ENCODE measurements at places on chromosomes 6 and 20.

DNA sequence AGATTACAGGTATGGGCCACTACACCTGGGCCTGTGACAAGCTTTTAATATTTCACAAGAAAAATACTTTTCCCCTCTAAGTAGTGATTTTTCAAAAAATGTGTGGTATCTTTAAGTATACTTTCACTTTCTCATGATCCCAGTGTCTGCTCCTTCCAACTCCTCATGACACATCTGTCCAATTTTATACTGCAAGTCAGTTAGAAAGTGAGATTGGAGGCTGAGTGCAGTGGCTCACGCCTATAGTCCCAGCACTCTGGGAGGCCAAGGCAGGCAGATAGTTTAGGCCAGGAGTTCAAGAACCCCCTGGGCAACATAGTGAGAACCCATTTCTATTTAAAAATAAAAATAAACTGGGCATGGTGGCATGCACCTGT, 20.2 kb downstream of the PIM1 start:
- no peak for DNase-seq

DNA sequence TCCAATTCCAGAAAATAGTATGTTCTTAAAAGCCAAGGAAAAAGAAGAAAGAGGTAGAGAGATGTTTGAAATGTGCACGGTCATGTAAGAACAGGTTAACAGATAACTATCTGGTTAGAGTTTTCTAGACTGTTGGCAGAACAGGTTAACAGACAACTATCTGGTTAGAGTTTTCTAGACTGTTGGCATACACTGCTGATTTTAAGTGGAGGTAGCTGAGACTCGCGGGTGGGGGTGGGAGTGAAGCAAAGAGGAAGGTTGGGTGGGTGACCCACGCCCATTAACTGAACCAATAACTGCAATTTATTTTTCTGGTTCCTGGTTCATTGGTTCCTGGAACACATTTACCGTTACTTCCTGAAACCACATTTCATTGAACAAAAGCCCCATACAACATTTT, 157.5 kb downstream of the ELOVL4 start:
- DNase-seq: no peak

- DNase-seq: peak; percentile 94
Measured at GRCh38 chr20:44495257-44495656, 19.6 kb downstream of the TTPAL start.

DNA sequence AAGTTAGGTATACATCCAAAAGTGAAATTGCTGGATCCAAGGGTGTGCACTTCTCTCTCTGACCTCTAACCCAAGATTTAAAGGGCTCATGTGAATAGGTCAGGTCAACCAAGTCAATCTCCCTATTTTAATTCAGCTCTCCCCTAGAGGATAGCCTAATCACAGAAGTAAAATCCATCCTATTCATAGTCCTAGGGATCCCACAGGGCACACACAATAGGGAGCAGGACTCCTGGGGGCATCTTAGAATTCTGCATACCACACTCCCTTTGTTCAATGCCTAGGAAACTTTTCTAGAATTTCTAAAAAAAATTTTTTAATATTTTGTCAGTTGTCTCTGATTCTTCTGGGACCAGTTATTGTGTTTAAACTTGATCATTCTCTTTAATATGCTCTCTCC, 35.1 kb downstream of the CST9L start:
- DNase-seq: no peak

- no peak for DNase-seq
Measured at GRCh38 chr6:76942203-76942966, 520.9 kb downstream of the HTR1B start.

DNA sequence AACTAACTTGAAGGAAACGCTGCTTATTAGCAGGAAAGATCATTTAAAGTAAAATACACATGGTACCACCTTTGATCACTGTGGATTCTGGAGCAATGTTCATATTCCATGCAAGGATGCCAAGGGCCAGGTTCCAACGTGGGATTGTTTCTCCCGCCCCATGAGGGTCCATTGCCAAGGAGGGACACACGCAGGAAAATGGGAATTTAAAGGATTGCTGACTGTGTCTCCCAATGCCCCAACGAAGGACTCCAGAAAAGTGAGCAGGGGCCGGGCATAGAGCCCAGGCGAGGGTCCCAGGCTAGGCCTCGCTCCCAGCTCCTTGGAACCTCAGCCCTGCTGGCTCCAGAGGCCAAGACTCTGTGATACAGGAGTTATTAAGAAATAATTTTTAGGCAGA, 111.2 kb downstream of the DACT2 start:
- DNase-seq: no peak

GRCh38 chr6:110930781-110931180, 27.7 kb upstream of the GTF3C6 start:
- DNase-seq: no peak

DNA sequence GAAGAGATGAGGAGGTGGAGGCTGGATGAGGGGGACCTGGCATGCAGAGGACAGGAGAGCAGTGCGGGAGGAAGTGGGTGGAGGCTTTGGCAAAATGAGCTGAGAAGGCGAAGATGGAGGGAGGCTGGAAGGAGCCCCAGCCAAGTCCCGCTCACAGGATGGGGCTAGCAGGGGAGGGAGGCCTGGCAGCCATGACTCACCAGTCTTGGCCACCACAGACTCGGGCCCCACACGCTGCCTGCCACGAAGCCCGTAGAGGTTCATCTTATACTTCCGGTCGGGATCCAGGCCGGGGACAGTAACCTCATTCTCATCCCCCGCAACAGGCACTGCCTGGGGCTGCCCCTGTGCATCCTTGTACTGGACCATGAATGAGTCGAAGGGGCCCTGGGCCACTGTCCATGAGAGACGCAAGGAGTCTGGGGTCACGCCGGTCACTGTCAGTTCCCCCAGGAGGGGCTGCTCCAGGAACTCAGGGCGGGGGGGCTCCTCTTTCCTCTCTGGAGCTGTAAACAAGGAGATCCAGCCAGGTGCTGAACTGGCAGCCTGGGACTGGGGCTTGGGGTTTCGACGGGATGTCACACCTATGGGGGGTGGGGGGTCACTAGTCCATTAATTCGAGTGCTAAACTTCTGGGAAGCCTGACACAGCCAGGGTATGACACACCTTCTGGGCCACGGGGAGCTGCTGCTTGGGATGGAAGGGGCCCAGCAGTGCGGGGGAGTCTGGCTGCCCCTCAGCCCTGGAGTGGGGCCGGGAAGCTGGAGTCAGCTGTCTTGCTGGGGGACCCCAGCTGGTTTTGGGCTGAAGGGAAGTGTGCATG, 27.8 kb downstream of the TNXB start:
- no peak for DNase-seq

- DNase-seq: no peak
Measured at GRCh38 chr20:45341939-45342854, 6.0 kb downstream of the SDC4 start.

DNA sequence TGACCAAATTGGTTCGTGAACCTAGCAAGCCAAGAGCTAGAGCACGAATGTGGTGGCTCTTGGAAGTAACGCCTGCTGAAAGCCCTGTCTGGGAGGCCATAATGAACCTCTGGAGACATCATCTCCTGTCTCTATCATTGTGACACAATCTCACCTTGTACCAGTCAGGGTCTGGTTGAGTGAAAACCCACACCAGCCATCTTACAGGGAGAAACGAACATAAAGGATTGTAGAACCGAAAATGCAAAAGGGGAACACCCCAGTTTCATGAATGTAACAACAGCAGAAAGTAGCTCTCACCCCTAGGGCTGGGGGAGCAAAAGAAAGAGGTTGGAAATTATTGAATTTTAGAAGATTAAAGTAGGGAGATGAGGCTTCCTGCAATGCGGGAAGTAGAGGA, 50.9 kb upstream of the TAB2 start:
- no peak for DNase-seq

GRCh38 chr20:52616629-52617028, 355.5 kb upstream of the TSHZ2 start:
- DNase-seq: no peak

DNA sequence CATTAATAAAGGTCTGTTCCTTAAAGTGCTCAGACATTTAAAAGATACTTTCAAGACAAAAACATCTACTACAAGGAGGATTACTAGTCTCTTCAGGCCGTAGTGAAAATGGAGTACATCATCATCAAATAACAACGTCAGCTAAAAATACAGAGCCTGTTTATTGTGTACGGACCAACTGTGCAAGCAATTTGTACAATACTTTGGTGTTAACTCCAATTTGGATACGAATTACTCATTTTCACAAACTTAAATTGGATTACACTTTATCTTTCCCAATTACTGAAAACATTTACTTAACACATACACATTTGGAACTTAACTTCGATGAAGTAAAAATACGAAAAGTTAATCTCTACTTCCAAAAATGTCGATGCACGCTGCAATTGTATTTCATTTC, 802 bp downstream of the CYP39A1 start:
- DNase-seq: peak; percentile 41

GRCh38 chr6:149901444-149902140, 3.7 kb upstream of the RAET1E start:
- DNase-seq: no peak

DNA sequence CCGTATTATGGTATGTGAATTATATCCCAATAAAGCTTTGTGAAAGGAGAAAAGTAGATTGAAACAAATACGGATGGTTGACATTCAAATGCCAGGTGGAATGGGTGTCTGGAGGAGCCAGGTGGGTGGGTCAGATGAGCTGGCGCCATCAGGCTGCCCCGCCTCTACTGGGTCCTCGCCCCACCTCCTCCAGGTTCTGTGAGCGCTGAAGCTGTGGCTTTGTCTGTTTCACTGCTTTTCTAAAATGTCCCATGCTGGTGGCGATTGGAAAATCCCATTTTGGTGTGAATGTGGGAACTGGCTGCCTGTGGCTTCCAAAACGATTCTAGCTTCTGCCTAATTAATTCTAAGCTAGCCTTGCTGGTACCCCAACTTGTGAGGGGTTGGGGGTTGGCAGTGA, 16.5 kb downstream of the DUSP22 start:
- no peak for DNase-seq

Data from bronchial epithelial cell (primary cell).